Pons (tissue), 1 donor: ENCODE measurements at places on chromosomes 1 and 21.

DNA sequence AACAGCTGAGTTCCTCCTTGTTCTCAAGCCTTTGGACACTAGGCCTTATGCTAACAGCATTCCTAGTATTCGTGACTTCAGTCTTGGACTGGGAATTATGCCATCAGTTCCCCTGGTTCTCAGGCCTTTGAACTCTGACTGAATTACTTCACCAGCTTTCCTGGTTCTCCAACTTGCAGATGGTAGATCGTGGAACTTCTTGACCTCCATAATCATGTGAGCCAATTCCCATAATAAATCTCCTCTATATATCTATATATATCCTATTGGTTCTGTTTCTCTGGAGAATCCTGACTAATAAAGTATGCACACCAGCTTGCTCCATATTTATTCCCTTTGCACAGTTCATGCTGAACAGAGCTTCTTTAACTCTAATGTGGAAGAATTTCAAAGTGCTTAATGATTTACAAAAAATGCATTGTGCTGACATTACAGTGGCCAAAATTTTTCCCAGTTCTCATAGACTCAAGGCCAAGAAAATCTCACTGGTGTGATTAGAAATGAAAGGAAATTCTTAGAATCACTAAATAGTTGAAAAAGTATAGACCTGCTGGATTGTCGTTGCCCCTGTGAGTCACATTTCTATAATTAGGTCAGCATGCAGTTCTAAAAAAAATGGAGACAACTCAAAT lies 462.9 kb upstream of the ADAMTS5 start:
- no peak for DNase-seq

DNA sequence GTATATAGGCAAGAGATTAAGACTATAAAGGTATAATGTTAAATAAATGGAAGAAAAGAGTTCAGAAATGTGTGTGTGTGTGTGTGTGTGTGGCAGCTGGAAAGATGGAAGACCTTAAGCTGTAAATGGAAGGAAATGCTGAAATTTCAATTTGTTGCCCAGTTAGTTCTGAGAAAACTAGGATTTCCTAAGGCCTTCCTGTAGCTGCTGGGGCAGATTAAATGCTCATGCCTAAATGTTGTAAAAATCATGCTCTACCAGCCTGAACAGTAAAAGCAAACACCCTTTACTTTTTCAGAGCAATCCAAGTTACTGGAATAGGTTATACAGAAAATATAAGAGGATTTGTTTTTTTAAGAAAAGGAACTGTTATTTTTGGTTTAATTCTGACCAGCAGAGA lies 8.3 kb downstream of the ADCY10 start:
- no peak for DNase-seq

- DNase-seq, result no peak
Measured at GRCh38 chr1:186878356-186878755, 49.6 kb downstream of the PLA2G4A start.

DNA sequence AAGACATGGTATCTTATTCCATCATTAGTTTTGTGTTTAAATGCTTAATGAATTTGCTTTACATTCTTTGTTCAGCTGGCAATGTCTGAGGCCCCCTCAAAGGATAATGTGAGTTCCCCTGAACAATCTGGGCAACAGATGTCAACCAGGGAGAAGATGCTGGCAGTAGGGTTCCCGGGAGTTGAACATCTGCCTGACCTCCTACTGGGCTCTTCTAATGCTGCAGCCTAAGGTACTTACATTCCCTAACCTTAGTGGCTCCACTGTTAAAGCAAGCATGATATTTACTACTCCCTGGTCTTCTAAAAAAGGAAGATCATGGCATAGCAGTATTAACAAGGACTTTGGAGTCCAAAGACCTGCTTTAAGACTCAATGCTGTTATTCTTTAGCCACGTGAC lies 574.9 kb upstream of the NR5A2 start:
- DNase-seq, result no peak

- no peak for DNase-seq
Measured at GRCh38 chr1:180932378-180932777, 19.7 kb downstream of the KIAA1614 start.

DNA sequence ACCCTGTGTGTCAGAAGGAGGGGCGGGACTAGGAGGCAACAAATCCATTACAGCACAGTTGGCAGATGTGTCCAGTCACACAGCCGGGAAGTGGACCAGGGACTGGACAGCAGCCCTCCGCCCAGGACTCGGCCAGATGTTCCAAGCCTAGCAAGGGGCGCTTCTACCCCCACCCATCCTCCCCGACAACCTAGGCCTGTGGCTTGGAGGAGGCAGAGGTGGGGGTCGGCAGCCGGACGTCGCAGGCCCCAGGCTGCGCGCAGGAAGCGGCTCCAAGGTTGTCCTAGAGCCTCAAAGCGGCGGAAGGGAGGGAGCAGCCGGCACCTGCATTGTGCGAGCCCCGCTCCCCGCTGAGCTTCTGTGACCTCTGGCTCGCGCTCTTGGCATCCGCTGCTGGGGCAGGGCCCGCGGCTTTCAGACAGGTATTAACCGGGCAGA lies 20.6 kb upstream of the MYCL start:
- no peak for DNase-seq

GRCh38 chr1:115041654-115042053 lies 12.0 kb downstream of the TSHB start:
- no peak for DNase-seq

- no peak for DNase-seq
Measured at GRCh38 chr1:183761871-183762270, 43.0 kb upstream of the RGL1 start.

GRCh38 chr1:168401341-168401740 lies 120.7 kb downstream of the TBX19 start:
- DNase-seq, result no peak

- DNase-seq, result no peak
Measured at GRCh38 chr1:236388332-236388731, 5.8 kb upstream of the EDARADD start.

DNA sequence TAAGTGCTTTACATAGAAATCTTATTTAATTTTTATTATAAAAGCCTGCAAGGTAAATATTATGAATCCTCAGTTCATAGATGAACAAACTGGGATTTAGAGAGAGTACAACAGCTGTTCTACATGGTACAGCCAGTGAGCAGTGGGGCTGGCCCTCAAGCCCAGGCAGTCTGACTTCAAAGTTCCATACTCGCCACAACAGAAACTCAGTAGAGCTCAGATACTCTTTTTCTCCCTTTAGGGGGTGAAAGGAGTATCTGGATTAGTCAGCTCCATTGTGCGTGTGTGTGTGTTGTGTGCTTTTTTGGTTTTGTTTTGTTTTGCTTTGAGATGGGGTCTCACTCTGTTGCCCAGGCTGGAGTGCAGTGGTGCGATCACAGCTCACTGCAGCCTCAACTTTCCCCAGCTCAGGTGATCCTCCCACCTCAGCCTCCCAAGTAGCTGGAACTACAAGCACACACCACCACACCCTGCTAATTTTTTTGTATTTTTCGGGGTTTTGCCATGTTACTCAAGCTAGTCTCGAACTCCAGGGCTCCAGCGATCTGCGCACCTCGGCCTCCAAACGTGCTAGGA lies 378.5 kb downstream of the SMYD3 start:
- DNase-seq, result no peak
